ENCODE measurements at places on chromosomes 1 and 21.

DNA sequence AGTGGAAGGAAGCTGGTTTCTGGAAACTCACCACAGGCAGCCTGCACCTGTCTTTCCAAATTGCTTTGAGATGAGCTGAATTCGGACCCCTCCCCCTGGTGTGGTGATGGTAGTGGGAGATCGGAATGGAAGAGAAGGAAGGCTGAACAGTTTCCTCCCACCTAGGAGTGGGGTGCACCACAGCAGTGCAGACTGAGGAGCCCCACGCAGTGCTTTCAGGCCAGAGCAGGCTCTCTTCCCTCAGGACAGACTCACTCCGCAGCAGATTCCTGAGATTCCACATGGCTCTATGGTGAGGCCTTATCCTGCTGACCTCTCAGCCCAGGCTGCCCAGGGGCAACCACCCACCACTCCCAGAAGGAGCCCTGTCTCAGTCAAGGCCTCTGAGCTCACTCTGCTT, 80.9 kb downstream of the ATP1A1 start:
- no peak for DNase-seq

DNA sequence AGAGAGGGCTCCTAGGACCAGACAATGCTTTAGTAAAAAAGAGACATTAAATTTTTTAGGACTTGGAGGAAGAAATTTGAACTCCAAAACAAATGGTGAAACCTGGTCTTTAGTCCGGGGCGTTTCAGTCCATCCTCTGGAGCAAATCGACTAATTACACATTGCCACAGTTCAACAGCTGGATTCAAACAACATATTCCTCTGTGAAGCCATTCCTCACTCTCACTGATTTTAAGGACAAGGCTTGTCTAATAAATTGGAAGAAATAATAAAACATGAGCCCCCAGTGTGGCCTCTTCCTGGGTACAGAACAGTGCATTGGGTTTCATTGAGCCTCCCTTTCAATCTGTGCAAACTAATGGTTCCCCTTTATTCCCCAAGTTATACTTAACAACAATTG, 165.1 kb downstream of the UCK2 start:
- DNase-seq = no peak

DNA sequence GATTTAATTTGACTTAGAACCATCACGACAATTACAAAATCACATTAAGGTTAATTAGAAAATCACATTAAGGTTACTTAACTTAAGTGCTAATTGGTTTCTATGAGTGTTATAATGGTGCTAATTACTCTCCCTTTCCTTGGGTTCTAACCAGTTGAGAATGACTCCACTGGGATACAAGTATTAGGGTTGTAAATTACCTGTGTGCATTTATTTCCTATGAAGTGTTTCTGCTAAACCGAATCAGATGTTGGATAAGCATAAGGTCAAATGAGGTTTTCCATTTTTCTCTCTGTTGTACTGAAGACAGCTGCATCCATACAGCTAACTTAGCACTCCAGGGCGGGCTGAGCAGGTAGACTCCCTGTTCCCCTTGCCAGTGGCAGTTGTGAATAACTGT, 610.3 kb upstream of the TMPRSS15 start:
- no peak for DNase-seq

DNA sequence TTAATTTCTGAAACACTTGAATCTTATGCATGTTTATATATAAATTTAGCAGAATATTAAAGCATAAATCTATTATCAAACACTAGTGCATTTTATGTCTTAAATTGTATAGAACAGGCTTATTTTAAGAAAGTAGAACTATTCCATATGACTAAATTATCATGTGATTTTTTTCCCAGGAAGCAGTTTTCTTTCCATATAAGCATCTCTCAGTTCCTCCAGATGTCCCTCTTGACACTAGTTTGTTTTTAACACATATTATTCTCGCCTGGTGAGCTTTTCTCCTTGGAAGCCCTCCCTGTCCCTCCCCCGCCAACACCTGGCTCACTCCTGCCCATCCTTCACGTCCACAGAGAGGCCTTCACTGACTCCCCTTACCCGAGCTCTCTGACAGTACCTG, 48.3 kb upstream of the BCAR3 start:
- no peak for DNase-seq

DNA sequence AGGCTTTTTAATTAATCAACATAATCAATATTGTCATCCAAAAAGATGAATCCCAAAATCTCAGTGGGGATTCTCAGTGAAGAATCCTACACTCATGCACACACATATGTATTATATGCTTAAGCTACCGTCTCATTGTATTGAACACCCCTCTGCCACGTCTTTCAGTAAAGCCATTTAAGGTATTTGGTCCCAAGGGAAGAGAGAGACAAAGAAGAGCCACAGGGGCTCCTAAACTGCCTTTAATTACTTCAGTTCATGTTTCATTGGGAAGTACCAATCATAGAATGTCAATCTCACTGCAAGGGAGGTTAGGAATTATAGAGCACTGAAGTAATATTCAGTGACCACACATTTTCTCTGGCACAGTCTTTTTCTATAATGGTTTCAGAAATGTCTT, 388.6 kb upstream of the NEGR1 start:
- DNase-seq = no peak

- no peak for DNase-seq
Measured at GRCh38 chr1:157132616-157133167, 5.5 kb downstream of the ETV3 start.

GRCh38 chr1:87201768-87202167, 126.9 kb upstream of the LMO4 start:
- no peak for DNase-seq

GRCh38 chr1:44237721-44238457, 24.6 kb downstream of the DMAP1 start:
- no peak for DNase-seq

DNA sequence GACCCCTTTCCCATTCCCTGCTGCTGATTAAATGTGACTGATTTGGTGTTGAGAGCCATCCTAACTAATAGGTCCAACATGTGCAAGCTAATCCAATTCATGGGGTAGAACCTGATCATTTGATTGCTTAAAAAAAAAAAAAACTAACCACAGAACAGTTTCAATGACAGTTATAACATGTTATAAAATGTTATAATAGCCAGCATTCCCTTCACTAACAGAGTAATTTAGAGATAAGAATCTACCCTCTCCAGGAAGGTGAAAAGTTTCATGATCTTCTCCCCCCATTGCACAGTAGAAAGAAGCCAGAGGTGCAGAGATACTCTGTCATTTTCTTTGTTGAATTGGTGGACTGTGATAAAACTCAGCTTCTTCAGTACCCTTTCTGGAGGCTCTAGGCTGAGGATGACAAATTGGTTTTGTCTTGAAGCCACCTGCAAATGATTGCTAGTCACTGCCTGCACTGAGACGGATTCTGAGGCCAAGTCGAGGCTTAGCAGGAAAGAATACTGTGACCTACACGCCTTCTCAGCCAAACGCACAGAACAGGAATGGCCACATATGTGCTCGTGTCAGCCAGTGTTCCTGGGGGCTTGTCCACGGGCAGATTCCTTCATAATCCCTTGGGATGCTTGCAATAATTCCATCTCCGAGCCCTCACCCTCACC, 215.7 kb upstream of the IRF2BP2 start:
- no peak for DNase-seq

DNA sequence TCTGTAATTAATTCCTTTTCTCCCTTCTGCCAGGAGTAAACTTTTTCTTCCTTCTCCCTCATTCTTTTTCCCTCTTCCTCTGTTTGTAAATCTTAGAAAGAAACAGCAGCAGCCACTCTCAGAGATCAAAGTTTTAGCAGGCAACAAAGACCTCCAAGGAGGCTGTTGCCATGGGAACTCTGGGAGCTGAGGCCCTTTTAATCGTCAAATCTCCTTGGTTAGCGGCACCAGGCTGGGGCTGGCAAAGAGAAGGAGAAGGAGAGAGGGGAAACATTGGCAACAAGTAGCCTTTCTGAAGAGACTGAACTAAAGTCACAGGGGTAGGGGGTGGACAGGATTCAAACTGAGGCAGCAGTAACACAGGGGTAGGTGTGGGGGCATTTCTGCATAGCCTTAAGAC, 25.2 kb downstream of the ILDR2 start:
- no peak for DNase-seq

DNA sequence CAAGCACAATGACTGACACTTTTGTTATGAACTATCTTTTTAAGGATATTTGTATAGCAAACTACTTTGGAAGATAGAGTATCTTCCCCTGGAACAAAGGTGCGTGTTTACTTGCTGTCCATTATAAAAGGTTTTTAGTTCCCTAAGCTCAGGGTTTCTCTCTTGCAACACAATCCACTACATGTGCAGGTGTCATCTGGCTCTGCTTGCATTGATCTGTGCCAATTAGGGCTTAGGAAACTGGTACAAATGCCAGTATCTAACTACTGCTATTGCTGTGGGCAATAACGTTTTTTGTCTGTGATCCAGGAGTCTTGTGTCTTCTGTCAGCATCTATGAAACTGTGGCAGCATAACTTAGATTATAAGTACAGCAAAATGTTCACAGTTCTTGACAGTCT, 68.3 kb upstream of the ABCD3 start:
- DNase-seq = no peak

DNA sequence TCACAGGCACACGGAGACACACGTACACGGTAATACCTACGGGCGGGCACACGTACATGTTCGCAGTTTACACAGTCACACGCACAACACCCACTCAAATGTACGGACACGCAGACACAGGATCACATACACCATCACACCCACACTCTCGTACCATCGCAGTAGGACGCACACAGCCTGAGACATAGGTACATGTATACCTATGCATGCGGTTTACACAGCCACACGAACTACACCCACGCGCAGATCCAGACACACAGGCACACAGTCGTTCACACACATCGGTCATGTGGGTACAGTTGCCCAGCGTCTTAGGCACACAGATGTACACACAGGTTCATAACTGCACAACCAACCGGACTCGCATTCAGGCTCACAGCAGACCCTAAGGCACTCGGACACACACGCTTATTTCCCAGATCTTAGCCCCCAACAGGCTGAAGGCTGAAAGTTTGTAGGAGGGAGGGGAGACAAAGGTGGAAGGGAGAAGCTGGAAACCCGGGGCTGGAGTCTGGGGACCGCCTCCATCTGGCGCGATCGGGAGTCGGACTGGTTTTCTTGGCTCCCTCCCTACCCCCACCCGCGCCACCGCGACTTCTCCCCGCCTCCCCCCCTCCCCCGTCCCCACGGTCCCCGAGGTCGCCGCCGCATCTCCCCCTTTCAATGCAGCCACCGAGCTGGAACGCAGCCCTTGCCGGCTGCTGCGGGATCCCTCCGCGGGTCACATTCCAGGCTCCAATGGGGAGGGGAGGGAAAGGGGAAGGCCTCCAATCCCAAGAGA, 51.9 kb upstream of the SYNC start:
- DNase-seq = no peak

DNA sequence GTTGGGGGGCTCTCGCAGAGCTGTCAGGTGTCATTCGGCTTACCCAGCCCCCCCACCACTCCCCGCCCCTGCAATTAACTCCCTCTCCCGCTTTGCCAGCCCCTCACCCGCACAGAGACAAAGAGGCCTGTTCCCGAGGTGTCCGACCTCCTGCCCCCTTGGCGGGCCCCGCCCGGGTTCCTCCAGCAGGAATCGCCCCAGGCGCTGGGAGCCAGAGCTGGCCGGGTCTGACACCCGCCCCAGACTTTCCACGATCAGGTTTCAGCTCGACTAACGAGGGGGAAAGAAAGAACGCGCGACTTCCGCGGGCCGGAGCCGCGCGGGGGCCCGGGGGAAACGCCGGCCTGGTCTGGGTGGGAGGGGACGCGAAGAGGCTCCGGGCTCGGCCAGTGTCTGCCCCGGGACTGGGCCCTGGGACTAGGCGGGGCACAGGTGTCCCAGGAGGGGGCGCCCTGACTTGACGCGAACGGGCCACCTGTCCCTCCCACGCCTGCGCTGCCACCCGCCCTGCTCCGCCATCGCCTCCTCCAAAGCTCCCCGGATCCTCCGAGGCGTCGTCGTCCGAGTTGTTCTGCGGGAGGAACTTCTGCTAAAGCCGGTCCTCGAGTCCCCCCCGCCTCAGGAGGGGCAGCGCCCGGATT, 36.4 kb upstream of the HHAT start:
- no peak for DNase-seq

- no peak for DNase-seq
Measured at GRCh38 chr1:61313906-61314422, 231.6 kb downstream of the NFIA start.

DNA sequence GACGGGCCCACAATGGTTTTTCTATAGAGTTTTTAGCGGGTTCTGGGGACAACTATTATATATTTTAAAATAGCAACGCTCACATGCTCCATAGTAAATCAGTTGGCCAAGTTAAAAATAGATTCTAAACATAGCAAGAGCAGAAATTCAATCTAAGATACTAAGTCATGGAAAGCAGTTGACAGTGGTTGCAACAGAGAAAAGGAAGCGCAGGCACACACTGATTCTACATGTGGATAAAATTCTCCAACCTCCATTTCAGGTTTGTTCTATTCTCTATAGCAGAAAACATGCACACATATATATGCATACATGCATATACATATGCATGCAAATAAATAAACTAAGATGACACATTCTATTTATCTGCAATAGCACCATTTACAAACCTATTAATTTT, 89.6 kb upstream of the HNRNPU start:
- DNase-seq = no peak

DNA sequence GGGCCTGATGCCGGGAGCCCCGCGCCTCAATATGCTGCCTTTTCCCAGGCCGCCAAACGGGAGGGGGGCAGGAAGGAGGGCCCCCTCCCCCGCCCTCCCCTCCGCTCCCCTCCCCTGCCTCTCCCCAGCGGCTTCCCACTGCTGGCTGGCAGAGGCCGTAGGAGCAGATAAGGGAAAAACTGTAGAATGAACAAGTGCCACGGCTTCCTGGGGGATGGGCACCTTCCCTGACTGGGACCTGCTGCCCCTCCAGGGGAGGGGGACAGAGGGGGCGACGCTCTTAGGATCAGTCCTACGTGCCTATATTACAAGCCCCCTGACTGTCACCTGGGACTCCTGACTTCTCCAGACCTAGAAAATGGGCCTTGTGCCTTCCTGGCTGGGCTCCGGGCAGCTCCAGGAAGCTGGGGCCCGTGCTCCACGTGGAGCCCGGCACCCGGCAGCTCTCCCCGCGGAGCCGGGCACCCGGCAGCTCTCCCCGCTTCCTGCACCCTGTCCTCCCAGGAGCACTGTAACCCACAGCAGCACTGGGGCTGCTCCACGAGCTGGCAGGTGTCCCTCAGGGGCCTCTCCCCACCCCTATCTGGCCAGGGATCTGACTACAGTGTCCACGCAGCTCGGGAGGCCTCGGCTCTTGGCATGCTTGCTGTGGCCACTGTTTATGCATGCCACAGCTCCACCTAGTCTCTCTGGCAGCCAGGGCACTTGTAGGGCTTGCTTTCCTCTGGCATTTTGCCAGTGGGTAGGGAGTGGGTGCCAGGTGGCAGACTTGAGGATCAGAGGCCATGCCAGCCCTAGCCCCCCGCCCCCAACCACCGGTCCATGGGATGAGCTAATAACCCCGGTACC, 674 bp upstream of the HES5 start:
- no peak for DNase-seq

- no peak for DNase-seq
Measured at GRCh38 chr1:11426617-11427016, 52.3 kb upstream of the DISP3 start.
